ENCODE measurements at places on chromosomes 2 and 18.

- no peak for DNase-seq
These were observed 374.4 kb downstream of the PLCL1 start for GRCh38 chr2:198178766-198179165.

GRCh38 chr18:32258558-32259204 is 68.8 kb downstream of the MEP1B start:
- DNase-seq = no peak

DNA sequence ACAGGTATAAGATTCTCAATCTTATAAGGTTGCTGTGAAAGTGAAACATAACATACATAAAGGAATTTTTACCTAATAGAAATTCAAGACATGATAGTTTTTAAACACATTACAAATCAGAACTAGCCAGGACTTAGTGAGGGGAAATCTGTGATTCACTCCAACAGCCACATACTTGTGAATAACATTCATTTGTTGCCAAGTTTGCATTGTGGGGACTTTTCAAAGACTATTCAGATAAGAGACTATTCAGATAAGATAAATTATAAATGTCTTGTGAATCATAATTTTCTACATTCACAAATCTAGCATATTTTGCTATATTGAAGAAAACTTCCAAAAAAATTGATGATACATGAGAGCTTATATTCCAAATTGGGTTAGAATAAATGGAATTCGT is 345.3 kb upstream of the CDH20 start:
- no peak for DNase-seq

DNA sequence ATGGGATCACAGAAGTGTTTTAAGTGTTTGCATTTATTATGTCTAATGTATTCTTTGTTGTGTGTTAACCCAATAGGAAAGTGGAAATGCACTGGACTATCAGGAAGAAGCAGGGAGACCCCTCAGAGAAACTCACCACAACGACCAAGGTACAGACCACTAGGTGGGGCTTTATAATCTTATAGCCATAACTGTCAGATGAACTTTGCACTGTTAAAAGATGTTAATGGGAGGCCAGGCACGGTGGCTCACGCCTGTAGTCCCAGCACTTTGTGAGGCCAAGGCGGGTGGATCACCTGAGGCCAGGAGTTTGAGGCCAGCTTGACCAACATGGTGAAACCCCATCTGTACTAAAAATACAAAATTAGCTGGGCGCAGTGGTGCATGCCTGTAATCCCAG is 73.2 kb downstream of the SUMO1 start:
- DNase-seq = no peak

DNA sequence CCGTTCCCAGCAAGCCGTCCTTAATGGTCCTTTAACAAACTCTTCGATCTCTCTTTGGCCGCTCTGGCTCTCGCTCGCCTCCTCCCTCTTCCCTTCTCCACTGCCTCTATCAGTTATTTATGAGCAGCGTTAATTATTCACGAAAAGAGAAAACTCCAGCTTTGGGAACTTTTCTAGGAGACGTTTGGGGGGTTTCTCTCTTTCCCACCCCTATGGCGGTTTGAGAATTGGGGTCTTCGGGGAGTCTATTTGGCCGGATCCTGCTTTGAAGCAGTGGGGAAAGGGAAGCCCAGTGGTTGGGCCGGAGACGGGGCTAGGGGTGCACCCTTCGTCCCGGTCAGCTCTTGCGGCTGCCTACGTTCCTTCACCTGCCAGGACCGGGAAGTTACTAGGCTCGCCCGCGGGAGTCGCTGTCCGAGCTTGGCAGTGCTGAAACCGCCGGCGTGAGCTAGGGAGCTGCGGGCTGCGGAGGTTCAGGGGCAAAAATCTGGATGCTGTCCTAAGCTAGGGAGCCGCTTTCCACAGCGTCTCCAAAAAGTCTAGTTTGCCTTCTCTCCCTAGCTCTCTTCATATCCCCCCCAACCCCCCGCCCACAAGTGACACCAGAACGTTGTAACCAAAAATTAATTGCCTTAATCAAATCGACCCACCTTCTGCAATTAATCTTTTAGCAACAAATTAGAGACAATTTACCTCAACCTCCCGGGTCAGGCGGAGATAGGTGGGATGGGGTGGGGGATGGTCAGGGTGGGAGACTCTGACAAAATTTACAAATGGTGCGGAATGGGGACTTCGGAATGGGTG is 8.9 kb upstream of the SKOR2 start:
- DNase-seq = no peak

GRCh38 chr2:235566415-235566814 is 72.6 kb downstream of the AGAP1 start:
- no peak for DNase-seq

DNA sequence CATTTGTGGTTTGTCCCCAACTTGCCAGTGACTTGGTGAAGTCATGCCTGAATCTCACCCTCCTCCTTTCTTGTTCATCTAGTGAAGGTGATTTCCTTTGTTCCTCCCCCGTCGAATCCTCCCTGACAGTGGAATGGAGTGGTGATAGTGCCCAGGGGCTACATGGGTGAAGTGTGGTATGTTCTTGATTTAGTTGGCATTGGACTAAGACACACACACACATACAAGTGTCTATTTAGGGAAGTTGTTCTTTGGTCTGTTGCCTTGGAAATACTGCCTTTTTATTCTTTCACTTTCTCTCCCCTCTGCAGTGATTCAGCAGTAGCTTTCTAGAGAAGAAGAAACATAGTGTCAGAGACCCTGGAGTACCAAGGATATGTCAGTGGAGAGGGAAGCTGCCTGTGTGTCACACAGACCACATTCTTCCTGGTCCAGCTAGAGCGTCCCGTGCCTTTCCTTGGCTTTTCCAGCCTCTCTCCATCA is 10.9 kb downstream of the INPP4A start:
- no peak for DNase-seq

GRCh38 chr2:27261926-27262298 is 935 bp downstream of the SLC30A3 start:
- DNase-seq = no peak

All from stromal cell of bone marrow (primary cell).